ENCODE measurements at places on chromosomes 2 and 18.

DNA sequence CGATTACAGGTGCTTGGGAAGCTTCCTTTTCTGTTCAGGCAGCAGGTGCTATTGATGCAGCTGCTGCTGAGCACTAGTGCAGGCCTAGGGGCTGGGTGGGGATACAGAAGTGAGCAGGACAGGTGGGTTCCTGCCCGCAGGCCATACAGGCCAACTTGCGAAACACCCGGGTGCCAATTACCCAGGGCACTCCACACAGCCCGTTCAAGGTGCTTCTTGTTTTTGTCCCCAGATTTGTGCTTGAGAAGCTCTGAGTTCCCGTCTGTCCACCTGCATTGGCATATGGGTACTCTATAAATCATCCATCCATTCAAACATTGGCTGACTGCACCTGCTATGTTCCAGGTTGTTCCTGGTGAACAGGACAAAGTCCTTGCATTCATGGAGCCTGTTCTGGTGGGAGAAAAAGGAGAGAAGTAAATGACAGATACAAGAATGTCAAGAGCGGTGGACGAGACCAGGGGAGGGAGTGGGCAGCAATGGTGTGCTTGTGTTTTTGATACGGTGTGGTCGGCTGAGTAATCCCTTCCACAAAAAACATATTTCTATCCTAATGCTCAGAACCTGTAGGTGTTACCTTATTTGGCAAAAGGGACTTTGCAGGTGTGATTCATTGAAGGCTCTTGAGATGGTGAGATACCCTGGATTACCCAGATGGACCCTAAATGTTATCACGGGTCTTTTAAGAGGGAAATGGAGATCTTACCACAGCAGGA, 31.4 kb downstream of the SH3BP4 start:
- peak overlapping the region; percentile 89 for H3K27ac ChIP-seq
- no peak overlapping the region for H3K4me3 ChIP-seq
- no peaks in the 10 kb centered on the region for H3K36me3 ChIP-seq
- no peak for DNase-seq
- H3K4me1 ChIP-seq = peaks cover 45% of the 10 kb centered on the region
- no peaks in the 10 kb centered on the region for H3K27me3 ChIP-seq

DNA sequence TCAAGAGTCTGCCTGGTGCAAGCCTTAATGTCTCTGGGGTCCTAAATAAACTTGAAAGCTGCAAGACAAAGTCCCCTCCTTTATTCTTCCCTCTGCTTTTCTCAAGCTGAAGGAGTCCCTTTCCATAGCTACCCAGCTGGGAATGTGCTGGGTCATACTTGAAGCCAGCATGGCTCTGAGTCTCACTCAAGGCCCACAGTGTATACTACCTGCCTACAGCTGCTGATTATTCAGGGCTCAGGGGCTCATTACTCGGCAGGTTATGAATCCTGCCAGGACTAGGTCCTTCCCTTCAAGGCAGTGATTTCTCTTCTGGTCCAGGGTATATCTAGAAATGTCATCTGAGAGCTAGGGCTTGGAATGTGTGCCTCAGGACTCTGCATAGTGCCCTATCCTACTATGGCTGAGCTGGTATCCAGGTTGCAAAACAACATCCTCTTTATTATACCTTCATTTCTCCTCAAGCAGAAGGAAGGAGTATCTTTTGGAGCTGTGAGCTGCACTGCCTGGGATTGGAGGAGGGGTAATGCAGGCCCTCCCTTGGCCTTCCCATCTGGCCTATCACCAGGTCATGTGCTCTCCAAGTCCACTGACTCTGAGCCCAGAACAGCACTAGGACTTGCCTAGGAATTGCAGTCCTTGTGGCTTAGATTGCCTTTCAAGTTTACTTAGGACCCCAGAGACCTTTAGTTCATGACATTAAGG, 22.3 kb downstream of the IL1RN start:
- no peak for DNase-seq
- H3K4me1 ChIP-seq = no peaks in the 10 kb centered on the region
- no peaks in the 10 kb centered on the region for H3K27me3 ChIP-seq
- H3K36me3 ChIP-seq = no peaks in the 10 kb centered on the region

GRCh38 chr2:138182937-138183312, 218.7 kb downstream of the HNMT start:
- H3K36me3 ChIP-seq = no peaks in the 10 kb centered on the region
- no peak overlapping the region for H3K4me3 ChIP-seq
- H3K27me3 ChIP-seq = no peaks in the 10 kb centered on the region
- H3K27ac ChIP-seq = no peak overlapping the region
- DNase-seq = no peak

GRCh38 chr2:167069855-167070254, 181.6 kb downstream of the XIRP2 start:
- no peaks in the 10 kb centered on the region for H3K4me1 ChIP-seq
- no peaks in the 10 kb centered on the region for H3K36me3 ChIP-seq
- no peaks in the 10 kb centered on the region for H3K27me3 ChIP-seq
- DNase-seq = no peak
- no peak overlapping the region for H3K27ac ChIP-seq

DNA sequence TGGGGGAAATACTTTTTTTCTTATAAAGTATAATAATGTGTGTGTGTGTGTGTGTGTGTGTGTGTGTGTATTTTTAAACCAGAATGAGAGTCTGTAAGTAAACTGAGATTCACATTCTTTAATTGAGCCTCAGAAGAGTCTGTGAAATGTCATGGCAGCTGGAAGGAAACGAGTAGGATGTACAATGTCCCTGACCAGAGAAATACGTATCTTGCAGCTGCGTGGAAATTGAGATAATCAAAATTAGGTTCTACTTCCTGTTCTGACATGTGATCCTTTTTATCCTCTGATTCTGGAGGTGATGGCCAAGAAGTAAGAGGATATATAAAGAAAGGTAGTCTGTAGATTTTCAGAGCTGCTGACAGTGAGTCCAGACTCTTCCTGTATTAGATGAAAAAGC, 50.0 kb downstream of the SH3RF3 start:
- H3K4me3 ChIP-seq = no peak overlapping the region
- no peaks in the 10 kb centered on the region for H3K36me3 ChIP-seq
- DNase-seq = no peak
- H3K27ac ChIP-seq = no peak overlapping the region
- peaks cover 1% of the 10 kb centered on the region for H3K4me1 ChIP-seq

- no peak for DNase-seq
- no peak overlapping the region for H3K4me3 ChIP-seq
- no peaks in the 10 kb centered on the region for H3K27me3 ChIP-seq
- H3K27ac ChIP-seq = no peak overlapping the region
Measured at GRCh38 chr2:11127761-11128160, 27.5 kb upstream of the SLC66A3 start.

DNA sequence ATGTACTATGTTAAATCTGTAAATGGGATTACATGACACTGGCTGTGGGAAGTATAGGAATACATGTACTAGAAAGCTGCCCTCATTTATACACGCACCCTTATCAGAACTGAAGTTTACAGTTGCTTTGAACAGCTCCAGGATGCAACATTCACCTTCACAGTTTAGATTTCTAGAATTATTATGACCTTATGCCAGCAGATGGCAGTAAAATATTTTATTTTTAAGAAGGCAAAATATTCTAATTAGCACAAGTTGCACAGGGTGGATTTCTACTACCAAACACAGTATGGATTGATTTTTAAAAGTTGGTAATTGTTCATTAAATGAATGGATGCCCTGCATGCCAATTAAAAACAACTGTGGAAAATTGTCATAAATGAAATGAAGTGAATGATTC, 670.4 kb downstream of the KCNJ3 start:
- H3K4me3 ChIP-seq = no peak overlapping the region
- H3K36me3 ChIP-seq = no peaks in the 10 kb centered on the region
- peaks cover 3% of the 10 kb centered on the region for H3K27me3 ChIP-seq
- no peaks in the 10 kb centered on the region for H3K4me1 ChIP-seq

DNA sequence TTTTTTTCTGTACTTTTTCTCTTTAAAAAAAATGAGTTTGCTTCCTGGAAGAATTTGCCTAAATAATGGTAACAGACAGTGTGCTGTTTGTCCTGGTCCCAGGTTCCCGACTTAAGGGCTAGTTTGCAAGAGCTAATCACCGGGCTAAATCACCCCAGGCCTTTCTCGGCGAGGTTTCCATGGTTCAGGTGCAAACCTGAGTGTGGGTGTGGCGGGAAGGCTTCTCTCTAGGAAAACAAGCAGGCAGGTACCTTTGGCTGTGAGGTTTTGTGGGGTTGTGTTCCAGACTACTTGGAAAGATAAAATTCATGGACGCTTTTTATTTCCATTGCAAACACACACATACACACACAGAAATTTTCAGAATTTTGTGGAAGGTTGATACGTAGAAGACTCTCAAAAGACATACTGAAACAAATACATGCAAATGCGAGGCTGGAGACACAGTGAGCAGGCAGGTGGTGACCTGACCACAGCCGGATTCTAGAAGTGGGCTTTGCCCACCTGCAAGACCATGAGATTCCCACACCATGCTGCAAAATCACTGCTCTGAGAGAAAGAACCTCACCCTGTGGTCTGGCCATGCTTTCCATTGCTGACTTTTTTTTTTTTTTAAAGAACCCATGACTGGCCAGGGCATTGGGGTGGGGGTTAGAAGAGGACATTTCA, 815 bp downstream of the CNDP1 start:
- no peak for DNase-seq
- H3K4me1 ChIP-seq = peaks cover 10% of the 10 kb centered on the region
- H3K4me3 ChIP-seq = no peak overlapping the region
- H3K36me3 ChIP-seq = no peaks in the 10 kb centered on the region
- H3K27me3 ChIP-seq = no peaks in the 10 kb centered on the region
- no peak overlapping the region for H3K27ac ChIP-seq

- peaks cover 2% of the 10 kb centered on the region for H3K4me1 ChIP-seq
- no peak overlapping the region for H3K27ac ChIP-seq
- DNase-seq = no peak
- no peak overlapping the region for H3K4me3 ChIP-seq
- no peaks in the 10 kb centered on the region for H3K27me3 ChIP-seq
Measured at GRCh38 chr2:109258376-109258775, 129.4 kb downstream of the SH3RF3 start.

- H3K27ac ChIP-seq = no peak overlapping the region
- no peaks in the 10 kb centered on the region for H3K27me3 ChIP-seq
- H3K36me3 ChIP-seq = peaks cover 2% of the 10 kb centered on the region
- DNase-seq = no peak
Measured at GRCh38 chr18:55268151-55268601, 308.9 kb upstream of the CCDC68 start.

DNA sequence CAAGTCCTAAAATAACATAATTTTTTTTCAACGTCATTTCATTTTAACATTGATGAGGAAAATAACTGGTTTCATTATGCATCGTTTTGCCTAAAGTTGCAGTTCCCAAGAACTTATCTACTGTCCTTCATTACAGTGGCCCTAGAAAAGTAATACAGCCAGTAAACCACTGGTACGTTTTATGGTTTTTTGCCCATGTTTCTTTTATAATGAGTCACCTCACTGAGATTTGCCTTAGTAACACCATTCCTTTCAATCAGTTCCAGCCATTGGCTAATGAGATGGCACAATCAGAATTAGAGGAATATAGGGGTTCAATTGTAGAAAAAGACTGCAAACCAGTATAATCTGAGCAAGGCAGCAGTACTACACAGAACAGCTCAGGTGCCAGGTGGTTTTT, 422.6 kb upstream of the LYPD1 start:
- H3K4me3 ChIP-seq = no peak overlapping the region
- H3K27ac ChIP-seq = no peak overlapping the region
- no peak for DNase-seq
- H3K27me3 ChIP-seq = no peaks in the 10 kb centered on the region

GRCh38 chr18:48897531-48897930, 53.2 kb downstream of the SMAD7 start:
- no peaks in the 10 kb centered on the region for H3K27me3 ChIP-seq
- no peak overlapping the region for H3K27ac ChIP-seq
- H3K4me3 ChIP-seq = no peak overlapping the region
- peaks cover 5% of the 10 kb centered on the region for H3K4me1 ChIP-seq

- H3K4me1 ChIP-seq = no peaks in the 10 kb centered on the region
- no peaks in the 10 kb centered on the region for H3K36me3 ChIP-seq
Measured at GRCh38 chr18:55251254-55251971, 292.2 kb upstream of the CCDC68 start.
